ENCODE measurements at places on chromosomes 13 and 19.

GRCh38 chr13:109271555-109272541 is 514.5 kb downstream of the IRS2 start:
- no peak for DNase-seq

DNA sequence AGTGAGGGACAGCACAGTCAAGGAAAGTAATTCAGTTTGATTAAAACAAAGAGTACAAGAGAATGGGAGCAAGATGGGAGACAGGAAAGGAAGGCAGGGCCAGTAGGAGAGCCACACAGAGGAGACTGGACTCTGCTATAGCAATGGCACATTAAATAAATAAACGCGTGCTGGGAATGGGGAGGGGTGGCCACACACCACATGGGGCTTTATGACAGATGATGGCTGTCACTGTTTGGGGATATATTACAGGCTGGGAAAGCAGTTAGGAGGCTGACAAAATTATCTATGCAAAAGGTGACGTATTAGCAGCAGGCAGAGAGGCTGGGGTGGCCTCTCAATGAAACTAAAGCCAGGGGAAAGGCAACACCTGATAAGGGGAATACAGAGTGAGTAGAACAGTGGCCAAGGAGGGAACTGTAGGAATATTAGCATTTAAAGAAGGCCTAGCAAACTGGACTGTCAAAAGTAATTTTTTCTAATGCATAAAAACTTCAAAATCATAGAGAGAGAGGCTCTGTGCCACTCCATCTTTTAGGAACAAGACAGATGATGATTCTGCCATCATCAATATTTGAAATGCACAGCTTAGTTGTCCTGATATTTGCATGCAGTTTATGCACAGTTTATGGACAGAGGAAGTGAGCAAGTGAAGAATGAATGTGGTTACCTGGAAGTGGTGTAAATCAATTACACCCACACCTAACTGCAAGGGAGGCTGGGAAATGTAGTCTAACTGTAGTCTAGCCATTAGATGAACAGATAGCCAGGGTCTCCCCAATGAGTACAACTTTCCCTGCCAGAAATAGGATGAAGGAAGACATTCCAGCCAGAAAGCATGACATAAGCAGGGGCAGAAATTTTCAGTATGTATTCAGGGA is 346.5 kb downstream of the FOXO1 start:
- no peak for DNase-seq

DNA sequence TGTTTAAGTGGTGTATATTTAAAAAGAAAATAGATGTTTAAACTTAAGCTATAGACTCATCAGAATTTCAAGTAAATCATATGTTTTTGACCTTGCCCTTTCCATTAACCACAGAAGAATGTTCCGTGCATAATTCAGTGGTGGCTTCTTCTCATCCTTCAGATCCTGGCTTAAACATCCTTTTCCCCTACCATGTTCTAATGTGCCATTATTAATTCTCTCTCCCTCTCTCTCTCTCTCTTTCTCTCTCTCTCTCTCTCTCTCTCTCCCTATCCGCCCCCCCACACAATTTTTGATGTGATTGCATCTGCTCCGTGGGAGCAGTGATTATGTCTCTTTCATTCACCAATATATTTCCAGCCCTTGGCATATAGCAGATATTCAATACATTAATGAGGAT is 116.4 kb downstream of the DCLK1 start:
- DNase-seq: no peak

- no peak for DNase-seq
Measured at GRCh38 chr19:44807162-44807561, 1.7 kb upstream of the BCAM start.

- no peak for DNase-seq
Measured at GRCh38 chr19:47142779-47143178, 12.1 kb downstream of the SAE1 start.

DNA sequence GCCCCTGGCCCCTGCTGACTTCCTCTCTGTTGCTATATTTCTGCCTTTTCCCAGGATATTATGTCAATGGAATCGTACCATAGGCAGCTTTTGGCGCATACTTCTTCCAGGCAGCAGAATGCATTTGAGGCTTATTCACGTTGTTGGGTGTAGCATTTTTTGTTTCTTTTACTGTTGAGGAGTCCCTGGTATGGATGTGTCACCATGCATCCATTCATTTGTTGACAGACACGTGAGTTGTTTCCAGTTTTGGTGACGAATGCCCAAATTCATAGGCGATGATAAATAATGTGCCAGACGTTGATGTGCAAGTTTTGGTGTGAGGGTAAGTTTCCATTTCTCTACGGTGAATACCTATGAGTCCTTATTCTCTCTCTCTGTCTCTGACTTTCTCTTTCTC is 5.0 kb downstream of the NFILZ start:
- DNase-seq: no peak
